ENCODE measurements at places on chromosomes 2 and 18.
A peak's percentile ranks its signal among the peaks of the same experiment; 100 is the strongest.

DNA sequence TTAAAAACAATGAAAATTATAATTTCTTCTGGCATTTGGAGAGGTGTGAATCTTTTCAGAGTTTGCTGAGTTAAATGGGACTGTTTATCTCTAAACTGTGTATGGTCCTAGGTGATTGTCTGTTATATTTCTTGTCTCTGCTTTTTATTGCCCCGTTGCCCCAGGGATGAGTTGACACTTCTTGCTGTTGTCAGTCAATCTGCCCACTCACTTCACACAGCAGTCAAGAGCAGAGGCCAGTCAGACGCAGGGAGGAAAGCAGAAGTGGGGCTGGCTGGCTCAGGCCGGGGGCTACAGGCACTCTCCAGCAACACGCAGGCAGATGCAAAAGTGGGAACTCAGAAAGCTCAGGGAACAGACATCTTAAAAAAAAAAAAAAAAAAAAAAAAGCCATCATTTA is 365.2 kb downstream of the CLIP4 start:
- DNase-seq = peak; percentile 64

GRCh38 chr18:74498712-74499627 is 2.8 kb downstream of the CNDP2 start:
- DNase-seq = peak; percentile 70

DNA sequence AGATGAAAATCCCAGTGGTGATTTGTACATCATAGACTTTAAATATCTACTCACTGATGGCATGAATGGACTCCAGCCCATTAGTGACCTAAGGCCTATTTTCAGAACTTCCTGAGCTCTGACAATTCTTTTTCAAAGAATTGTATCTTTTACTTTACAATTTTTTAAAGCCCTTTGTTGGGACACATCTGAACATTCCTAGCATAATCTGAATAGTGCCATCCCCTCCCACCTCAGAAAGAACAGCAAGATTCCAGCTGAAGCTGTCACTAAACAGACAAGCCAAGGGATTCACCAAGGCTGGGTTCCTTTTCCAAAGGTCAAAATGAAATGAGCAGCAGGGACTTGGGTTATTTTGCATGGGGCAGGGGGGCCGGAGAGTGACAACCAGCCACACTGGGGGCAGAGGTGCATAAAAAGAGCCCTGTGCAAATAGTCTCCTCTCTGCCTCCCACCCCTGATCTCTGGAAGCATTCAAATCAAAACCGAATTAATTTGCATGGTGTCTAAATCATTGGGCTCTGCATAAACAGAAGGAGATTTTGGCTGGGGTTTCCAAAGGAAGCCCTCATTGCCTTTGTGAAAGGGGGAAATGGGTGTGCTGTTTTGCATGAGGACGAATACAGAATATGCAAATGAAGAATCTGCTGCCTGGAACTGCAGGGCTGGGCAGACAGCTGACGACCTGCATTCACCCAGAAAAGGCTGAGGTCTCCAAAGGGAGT is 17.2 kb downstream of the EPHA4 start:
- no peak for DNase-seq

GRCh38 chr2:120279708-120280107 is 27.1 kb downstream of the RALB start:
- DNase-seq = no peak

DNA sequence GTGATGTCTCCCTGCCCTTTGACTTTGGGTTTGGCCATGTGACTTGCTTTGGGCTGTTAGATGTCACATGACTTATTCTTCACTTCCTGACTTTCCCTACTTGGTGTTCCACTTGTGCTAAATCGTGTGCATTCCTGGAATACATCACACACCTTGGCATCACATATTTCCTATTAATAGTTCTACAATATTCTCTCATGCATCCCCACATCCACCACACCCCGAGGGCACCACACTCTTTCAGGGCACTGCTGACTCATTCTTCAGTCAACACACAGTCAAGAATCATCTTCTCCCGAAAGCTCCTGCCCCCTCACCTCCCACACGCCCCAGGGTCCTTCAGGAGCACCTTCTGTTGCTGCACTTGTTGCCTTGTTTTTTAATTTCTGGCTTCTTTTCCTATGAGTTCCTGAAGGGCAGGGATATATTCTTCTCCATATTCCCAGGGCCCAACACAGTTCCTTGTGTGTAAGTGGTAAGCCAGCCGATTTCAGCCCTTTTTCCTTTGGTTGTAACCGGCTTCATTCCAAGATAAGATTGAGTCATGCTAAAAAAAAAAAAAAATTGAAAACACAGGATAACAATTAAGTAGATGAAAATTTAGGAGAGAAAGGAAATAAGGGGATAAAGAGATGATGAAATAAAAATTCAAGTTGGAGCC is 341.4 kb downstream of the SLC4A3 start:
- DNase-seq = no peak

GRCh38 chr18:79991494-79991893 is 3.1 kb upstream of the TXNL4A start:
- DNase-seq = no peak

- no peak for DNase-seq
Observed at GRCh38 chr18:77376043-77376732, 126.5 kb downstream of the GALR1 start.

DNA sequence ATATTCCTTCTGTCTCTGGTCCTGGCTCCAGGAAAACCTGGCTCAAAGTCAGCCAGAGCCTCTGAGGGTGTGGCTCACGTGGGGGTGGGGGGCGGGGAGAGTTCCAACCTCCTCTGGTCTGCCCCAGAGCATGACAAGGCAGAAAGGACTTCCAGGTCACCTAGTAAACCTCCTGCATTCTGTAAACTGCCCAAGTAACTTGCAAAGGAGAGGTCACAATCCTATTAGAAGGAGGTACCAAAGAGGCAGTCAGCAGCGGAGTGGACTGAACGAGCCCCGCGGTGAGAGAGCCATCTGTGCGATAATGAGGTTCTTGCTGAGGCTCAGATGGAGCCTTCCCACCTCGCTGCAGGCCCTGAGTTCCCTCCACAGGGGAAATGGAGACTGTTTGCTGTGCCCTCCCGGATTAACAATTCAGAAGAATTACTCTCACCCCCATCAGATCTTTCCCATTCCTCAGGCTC is 58.9 kb upstream of the GATA6 start:
- no peak for DNase-seq

- no peak for DNase-seq
Observed at GRCh38 chr2:240639566-240639965, 14.3 kb downstream of the GPR35 start.

DNA sequence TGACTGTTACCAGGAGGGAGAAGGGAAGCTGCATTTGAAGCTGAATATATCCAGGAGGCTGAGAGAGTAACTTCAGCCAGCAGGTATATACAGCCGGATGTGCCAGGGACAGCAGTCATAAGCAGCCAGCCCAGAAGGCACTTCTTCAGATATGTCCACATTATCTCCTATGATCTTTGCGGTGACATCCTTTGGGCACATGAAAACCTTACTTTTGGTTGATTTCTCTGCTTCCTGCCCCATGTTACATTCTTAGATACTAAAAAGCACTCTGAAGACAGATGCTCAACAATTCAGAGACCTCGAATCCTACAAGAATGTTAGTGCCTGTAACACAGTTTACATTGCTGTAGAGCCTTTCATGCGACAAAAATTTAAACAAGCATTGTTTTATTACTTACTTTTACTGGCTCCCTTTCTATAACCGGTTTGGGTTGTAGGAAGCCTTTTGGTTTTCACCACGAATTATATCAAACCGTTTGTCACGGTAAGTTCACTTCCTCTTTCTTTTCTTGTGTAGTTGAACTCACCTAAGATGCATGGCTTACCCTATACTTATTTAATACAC is 50.3 kb upstream of the TLK1 start:
- peak; percentile 72 for DNase-seq

GRCh38 chr2:166831930-166832329 is 56.4 kb upstream of the XIRP2 start:
- no peak for DNase-seq

DNA sequence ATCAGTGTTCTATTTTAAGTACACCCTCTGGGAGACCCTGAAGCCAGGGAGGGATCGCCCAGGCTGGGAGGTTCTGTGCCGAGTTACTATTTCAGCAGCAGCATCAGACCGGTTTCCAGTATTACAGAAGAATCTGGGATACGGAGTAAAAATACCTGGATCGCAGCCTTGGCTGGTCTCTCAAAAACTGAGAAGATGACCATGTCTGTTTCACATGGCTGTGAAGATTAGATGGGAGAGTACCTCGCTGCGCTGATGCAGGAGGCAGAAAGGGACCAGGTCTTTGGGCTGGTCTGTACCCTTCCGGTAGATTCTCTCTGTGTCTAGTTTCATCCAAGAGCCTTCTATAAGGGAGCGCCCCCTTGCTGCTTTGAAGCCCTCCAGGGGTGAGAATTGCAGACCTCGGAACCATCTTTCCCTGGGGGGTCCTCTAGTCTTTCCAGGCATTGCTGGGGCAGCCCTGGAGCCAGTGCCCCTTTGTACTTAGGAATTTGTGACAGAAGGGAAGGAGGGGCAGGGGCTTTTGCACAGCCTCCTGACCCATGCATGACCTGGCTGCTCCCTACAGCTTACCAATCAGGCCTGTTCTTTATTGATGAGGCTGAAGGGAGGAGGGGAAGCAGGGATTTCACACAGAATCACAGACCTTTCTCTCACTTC is 56.3 kb upstream of the MAPRE3 start:
- DNase-seq = no peak

GRCh38 chr2:157414050-157414449 is 29.8 kb downstream of the CYTIP start:
- no peak for DNase-seq

GRCh38 chr2:147792966-147793617 is 51.7 kb upstream of the ACVR2A start:
- no peak for DNase-seq

DNA sequence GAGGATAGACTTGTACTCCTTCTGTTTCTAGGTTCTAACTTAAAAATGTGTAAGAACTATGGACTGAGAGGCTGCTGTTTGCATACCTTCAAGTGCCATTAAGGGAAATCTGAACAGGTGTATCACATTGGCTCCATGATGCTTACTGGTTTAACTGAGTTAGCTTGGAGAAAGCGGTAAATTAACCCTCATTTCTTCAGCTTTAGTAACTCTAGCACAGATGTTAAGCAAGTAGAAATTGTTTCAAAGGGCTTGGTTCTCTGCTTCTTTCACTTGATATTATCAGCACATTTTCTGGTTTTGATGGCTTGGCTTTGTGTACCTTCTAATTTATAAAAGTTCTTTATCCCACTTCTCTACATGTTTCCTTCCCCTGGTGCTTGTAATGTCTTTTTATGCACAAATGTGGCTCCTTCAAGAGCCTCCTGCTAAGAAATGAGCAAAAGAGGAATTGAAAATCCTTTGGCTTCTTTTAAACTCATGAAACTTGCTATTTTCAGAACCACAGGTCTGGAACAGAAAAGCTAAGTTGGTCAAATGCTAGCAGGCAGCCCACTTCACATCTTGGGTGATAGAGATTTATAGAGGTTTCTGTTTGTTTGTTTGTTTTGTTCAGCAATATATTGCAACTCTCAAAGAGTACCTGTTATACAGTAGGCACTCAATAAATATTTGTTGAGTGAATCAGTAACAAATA is 249.9 kb upstream of the THUMPD2 start:
- DNase-seq = no peak

DNA sequence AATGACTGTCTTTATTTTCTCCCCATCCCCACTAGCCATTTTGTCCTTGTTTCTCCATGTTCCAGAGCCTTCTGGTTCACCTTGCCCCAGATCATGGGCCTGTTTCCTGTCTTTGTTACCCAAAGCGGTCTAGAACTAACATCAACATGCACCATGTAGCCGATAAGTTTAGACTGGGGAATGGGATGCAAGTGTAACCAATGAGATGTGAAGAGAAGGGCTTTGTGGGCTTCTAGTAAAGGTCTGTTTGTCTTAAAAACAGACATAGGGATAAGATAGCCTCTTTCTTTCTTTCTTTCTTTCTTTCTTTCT is 25.7 kb downstream of the INPP5D start:
- DNase-seq = no peak

DNA sequence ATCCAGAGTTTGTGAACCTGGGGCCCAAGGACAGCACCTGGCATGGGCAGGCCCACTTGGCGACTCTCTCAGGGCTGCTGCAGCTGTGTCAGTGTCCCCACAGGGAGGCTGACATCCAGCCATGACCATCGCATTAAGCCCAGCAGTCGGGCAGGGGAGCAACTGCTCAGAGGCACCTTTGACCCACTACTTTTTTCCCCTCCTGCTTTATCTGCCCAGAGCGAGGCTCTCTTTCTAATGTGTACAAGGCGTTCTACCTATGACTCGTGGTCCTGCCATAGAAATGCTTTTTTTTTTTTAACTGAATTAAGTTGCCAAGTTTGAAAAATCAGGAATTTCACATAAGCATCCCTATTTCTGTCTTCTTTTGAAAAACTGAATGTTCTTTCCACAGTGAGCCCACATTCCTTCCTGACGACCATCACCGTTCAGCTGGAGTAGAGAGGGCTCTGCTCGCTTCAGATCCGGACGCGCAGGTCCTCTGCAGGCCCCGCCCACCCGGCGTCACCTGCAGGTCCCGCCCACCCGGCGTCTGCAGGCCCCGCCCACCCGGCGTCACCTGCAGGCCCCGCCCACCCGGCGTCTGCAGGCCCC is 403 bp upstream of the CLUL1 start:
- no peak for DNase-seq

DNA sequence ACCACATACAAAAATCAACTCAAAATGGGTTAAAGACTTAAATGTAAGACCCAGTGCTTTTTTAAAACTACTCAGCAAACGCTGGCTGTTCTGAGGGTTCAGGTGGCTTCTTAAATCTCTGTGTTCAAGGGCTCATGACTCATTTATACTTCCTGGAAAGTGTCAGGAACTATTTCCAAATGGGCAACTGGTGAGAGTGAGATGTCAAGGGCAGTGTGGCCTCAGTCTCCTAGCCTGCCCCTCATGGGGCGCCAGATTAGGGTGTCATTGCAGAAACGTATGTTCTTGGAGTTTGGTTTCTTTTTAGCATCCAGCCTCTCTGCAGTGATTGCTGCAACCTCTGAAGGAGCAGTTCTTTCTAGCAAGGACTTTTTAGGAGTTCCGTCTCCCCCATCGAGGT is 485.4 kb downstream of the TNS1 start:
- DNase-seq = no peak

DNA sequence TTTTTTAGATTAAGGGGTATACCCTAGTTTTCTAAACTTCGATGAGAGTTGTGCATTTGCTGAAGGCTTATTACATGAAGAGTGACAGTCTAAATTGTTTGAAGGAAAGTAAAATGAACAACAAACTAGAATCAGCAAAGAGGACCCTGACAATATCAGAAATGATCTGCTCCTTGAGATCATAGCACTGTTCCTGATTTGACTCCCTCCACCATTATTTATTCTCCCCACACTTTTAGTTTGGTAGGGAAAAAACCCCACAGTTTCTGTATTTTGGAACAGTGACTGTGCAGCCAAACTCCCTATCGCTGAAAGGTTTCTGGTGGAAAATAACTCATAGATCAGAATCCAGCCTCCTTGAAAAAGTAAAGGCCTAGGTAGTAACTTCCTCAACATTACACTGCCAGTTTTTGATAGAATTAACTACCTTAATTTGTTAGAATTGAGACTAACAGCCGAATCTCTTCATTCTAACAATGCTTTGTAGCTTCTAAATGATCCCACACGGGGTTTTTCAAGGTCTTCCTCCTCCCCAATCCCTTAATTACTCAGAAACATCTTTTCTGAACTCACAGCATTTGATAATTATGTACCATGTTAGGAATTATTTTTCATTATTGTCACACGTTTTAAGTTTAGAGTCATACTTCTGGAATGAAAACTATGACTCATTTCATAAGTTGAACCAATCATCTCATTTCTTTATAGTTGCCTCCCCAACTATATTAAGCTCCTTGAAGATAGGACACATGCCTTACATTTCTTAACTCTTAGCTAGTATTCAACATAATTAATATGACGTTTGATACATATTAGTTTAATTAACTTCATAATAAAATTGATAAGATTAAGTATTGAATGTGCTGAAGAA is 2.9 kb downstream of the MYL12A start:
- no peak for DNase-seq

GRCh38 chr2:42545023-42545721 is 23.3 kb upstream of the MTA3 start:
- no peak for DNase-seq

Data from Kasumi-1 (cell line).